ENCODE measurements at places on chromosomes 11 and 22.

DNA sequence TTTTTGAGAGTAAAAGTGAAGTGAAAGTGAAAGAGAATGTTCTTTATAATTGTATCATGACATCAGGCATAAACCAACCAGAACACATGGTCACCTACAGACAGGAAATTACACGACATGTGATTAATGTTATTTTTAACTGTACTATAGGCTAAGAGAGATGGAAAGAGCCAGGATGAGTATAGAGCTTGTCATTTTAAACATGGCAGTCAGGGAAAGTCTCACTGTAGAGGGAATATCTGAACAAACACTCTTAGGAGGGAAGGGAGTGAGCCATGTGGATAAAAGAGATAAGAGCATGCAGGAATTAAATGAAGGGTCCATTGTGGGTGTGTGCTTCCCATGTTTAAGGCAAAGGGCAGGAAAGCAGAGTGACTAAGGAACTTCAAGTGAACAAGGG is 599.1 kb upstream of the FAT3 start:
- no peak for DNase-seq

GRCh38 chr22:38700270-38700788 is 414 bp downstream of the JOSD1 start:
- no peak for DNase-seq

DNA sequence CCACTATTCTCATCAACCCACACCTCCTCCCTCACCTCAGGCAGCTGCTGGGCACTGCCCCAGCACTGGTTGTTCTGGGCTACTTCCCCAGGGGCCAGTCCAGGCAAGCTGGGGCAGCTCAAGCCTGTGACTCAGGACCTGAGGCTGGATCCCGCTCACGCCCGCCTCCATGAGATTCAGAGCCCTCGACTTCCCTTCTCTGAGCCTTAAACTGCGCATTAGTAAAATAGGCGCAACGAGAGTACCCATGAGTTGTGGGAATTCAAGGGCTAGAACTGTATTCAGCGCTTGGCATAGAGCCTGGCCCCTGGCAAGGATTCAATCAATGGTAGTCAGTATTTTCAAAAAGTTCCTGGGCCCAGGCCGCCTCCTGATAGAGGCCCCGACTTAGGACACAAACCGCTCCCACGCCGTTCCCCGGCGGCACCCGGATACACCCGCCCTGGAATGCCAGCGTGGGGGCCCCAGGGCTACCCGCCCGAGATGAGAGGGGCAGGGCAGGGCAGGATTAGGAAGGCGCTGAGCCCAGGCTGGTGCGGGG is 723 bp upstream of the CD82 start:
- DNase-seq, result peak; percentile 51

- DNase-seq, result no peak
These were observed 13.2 kb downstream of the CCND1 start for GRCh38 chr11:69654001-69654659.

- no peak for DNase-seq
These were observed 72.9 kb upstream of the LMO1 start for GRCh38 chr11:8336356-8337129.

GRCh38 chr11:117998664-117999353 is 12.6 kb downstream of the IL10RA start:
- no peak for DNase-seq

- DNase-seq, result peak; percentile 15
These were observed 30.1 kb upstream of the TMEM45B start for GRCh38 chr11:129785383-129786111.

- DNase-seq, result no peak
These were observed 193.9 kb downstream of the KIF18A start for GRCh38 chr11:27914080-27914479.

GRCh38 chr11:121451178-121451985 is 732 bp upstream of the SORL1 start:
- DNase-seq, result no peak

DNA sequence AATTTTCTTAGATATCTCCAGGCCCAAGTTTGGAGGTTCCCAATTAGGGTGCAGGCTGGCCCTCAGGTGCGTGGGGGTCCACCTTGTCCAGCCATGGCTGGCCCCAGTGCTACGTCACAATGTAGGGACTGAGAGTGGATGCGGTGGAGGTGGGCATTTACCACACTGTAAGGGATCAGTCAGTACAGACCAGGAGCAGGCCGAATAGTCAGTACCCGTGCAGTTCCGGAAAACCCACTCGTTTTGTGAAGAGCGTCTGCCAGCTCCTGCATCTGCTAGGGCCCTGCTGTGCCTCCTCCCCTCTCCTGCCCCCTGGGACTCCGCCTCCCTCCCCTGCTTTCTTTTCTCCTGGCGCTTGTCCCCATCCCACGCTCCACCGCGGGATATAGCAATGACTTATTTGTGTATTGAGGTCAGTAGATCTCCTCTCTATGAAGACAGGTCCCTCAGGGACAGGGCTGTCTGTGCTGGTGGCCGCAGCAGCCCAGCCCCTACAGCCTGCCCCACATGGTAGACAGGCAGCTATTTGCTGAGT is 50.4 kb upstream of the SEPTIN5 start:
- DNase-seq, result no peak

GRCh38 chr11:74069146-74070046 is 60.5 kb upstream of the UCP3 start:
- no peak for DNase-seq

GRCh38 chr11:28702450-28702790 is 594.2 kb downstream of the METTL15 start:
- no peak for DNase-seq

GRCh38 chr11:75031771-75032549 is 43.2 kb downstream of the NEU3 start:
- DNase-seq, result peak; percentile 72

GRCh38 chr22:19708321-19709011 is 5.8 kb upstream of the SEPTIN5 start:
- no peak for DNase-seq

DNA sequence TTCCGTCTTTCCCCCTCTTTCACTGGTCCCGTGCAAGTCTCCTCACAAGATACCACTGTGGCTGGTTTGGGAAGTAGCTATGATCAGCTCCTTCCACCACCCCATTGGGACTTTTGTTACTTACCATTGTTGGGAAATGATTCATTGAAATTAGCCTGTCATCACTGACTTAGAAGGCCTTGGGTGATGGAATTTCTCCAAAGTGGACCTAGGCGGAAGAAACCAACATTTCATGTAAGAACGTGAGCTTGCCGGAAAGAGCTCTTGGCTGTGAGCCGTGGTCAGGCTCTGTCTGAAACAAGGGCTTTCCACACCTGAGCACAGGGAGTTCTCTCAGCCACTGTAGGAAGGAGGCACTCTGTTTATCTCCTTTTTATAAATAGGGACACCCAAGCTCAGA is 23.5 kb upstream of the CRYBB3 start:
- no peak for DNase-seq

GRCh38 chr22:48426466-48427380 is 1401.0 kb downstream of the BRD1 start:
- DNase-seq, result no peak

DNA sequence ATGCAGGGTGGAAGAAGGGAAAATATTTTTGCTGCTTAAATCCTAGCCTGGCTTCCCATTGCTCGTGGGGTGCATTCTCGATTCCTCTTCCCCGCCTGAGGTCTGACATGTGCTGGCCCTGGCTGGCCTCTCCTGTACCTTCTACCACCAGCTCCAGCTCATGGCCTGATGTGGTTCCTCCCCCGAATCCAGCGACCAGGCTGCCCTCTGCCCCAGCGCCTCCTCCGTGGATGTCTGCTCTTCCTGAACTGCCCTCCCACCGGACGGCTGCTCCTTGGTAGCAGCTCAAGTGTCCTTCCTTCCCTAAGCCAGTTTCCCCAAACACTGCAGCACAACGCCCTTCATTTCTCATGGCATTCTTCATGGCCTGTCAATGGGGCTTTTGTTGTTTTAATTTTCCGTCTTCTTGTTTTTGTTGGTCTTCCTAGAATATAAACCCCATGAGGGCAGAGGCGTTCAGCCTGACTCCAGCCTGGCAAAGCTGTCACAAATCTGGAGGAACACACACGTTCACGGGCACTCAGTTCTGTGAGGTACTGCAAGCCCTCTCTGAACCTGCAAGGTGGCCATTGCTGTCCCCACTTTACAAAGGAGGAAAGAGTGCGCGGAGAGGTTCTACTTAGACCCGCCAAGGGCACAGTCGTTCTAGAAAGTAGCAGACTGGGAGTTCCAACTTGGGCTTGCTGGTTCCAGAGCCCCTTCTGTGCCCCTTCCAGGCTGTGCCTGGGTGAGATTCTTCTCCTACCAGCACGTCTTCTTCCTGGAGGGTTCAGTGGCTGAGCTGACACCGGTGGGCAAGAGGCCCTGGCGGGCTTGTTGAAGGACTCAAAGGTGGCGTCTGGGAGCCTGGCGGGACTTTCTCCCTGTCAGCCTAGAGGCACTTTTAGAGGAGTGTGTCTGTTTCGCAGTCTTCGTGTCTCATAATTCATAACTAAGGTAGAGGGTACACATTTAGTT is 953 bp upstream of the LRP5 start:
- DNase-seq, result no peak

- DNase-seq, result no peak
These were observed 385.6 kb upstream of the LRRC4C start for GRCh38 chr11:41845066-41845465.

DNA sequence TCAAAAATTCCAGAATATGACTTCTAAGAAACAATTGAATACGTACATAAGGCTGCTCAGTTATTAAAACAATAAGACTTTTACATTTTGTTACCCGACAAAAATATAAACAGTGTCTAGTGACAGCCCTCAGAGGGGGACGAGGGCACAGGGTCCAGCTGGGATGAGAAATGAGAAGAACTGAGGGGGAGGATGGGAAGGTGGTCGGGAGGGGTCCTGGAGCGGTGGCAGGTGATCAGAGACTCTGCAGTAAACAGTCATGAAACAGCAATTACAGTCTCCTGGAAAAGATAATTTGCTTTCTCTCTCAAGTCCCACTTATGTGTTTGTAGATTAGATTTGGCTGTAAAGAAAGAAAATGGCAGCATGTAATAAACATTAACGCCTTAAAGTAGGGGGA is 56.0 kb downstream of the PACSIN2 start:
- DNase-seq, result no peak

All from CD8-positive, alpha-beta T cell (primary cell).